ENCODE measurements at places on chromosomes 12 and 14. TPM values are rescaled to one million over a fixed set of nuclear protein-coding genes. Genes with fewer than 3 reads are reported as not detected.

IL26 gene
- not detected for polyA plus RNA-seq

SERPINA10 gene
- not detected for polyA plus RNA-seq

DNA sequence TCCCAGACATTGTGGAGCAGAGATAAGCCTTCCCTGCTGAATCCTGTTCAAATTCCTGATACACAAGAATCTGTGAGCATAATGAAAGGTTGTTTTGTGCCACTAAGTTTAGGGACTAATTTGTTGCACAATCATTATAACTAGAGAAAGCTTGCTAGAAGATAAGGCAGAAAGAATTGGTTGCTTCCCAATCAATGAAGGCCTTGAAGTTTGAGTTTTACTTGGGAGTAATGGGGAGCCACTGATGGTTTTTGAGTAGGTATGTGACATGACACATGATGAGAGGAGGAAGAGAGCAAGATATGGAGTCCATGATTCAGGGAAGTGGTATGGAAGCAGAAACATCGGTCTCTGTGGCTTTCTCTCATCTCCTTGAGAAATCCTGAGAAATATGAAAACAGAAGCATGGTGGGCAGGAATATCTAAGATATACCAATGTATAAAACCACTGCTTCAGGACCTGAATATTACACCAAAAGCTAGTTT, 13.3 kb upstream of the TCP11L2 start:
- no peak for DNase-seq

DNA sequence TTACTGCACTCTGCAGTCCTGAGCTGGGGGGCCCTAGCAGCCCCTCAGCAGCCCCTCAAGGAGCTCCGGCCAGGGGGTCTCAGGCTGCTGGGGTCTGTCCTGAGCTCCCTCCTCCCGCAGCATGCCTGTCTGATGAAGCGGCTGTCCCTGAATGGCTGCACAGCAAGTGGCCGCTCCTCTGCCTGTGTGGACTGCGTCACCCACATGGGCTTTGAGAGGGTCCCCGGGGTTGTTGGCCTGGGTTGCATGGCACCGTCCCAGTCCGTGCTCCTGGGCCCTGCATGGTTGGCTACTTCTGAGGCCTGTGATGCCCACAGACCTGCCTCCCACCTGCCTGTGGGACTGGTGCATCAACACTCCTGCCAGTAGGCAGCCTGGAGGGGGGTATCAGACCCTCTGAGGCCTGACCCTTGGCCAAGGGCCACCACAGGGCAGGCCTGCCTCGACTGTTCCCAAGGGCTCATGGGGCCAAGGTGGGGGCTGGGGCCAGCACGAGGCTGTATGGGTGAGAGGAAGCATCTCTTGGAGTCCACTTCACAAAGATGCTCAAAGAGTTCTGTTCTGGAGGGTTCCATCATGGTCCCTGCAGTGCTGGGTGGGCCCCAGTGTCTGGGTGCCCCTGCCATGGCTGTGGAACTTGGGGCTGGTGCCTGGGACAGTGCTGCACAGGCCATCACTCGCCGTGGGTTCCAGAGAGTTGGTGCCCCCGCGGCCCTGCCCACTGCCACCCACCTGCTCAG, 12.2 kb downstream of the CEP170B start:
- DNase-seq = no peak

FITM1 gene
- polyA plus RNA-seq = 0.90 TPM

GRCh38 chr12:5012337-5012736, 31.3 kb upstream of the KCNA5 start:
- DNase-seq = no peak

GRCh38 chr12:119341020-119341419, 6.5 kb downstream of the CCDC60 start:
- no peak for DNase-seq

DNA sequence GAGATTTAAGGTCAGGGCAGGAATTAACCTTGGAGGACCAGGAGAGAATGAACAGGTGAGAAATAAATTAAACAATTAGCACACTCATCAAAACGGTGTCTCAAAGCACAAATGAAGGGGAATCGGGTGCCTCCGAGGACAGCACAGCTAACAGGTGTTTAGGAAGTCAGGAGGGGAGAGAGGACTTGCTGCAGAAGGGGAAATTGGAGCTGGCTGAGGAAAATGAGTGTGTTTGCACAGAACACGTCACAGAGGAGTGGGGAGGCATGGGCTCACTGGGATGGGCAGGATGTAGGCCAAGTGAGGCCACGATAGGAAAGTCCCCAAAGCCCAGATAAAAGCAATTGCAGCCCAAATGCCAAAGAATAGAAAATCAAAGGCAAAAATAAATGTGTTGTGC, 121.7 kb downstream of the ZNF664 start:
- no peak for DNase-seq

- DNase-seq = no peak
Observed at GRCh38 chr12:60501124-60501729, 905.4 kb downstream of the SLC16A7 start.

PIWIL1 gene
- polyA plus RNA-seq = not detected

- DNase-seq = no peak
Observed at GRCh38 chr14:55313480-55313879, 42.3 kb downstream of the FBXO34 start.

RIPK3 gene
- polyA plus RNA-seq = 21.4 TPM

JPH4 gene
- polyA plus RNA-seq = not detected

- DNase-seq = no peak
Observed at GRCh38 chr12:108772247-108772646, 40.9 kb upstream of the CORO1C start.

DNA sequence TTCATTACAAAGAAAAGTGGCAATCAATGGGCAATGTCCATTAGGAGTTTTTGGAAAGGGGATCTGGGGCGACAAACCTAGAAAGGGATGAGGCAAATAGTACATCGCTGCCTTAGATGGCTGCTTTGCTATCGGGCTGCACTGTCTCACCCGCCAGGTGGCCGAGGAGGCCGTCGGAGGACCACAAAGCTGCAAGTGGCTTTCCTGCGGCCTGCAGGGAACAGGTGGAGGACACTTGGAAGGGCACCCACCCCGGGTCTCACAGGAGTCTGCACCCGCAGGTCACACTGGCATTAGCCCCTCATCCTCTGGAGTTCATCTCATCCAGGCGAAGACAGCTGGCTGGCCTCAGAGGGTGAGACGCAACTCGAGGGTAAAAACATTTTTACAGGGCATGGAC, 1392.5 kb downstream of the AACS start:
- no peak for DNase-seq

DNA sequence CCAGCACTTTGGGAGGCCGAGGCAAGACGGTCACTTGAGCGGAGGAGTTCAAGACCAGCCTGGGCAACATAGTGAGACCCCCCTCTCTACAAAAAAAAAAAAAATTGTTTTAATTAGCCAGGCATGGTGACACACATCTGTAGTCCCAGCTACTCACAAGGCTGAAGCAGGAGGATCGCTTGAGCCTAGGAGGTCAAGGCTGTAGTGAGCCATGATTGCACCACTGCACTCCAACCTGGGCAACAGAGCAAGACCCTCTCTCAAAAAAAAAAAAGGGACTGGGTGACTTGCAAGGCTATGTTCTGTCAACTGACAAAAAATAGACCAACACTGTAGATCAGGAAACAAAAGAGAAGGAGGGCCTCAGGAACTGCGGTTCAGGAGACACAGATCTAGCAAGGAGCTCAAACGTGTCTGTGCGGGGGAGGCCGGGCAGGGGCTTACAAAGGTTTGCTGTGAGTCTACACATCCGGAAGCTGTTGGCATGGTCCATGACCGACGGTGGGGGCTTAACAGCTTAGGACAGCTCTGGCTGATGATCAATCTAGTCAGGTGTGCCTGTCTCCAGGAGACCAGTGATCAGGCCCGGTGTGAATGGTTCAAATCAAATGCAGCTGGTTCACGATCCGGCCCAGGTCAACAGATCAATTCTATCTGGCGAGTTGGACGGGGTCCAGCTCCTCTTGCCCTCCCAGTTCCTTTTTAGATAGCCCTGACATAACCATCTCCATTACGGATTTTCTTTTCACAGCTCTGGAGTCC, 31.7 kb upstream of the INF2 start:
- no peak for DNase-seq

- no peak for DNase-seq
Observed at GRCh38 chr12:66453844-66454243, 151.6 kb downstream of the HELB start.

GLIPR1L1 gene
- polyA plus RNA-seq = not detected

DNA sequence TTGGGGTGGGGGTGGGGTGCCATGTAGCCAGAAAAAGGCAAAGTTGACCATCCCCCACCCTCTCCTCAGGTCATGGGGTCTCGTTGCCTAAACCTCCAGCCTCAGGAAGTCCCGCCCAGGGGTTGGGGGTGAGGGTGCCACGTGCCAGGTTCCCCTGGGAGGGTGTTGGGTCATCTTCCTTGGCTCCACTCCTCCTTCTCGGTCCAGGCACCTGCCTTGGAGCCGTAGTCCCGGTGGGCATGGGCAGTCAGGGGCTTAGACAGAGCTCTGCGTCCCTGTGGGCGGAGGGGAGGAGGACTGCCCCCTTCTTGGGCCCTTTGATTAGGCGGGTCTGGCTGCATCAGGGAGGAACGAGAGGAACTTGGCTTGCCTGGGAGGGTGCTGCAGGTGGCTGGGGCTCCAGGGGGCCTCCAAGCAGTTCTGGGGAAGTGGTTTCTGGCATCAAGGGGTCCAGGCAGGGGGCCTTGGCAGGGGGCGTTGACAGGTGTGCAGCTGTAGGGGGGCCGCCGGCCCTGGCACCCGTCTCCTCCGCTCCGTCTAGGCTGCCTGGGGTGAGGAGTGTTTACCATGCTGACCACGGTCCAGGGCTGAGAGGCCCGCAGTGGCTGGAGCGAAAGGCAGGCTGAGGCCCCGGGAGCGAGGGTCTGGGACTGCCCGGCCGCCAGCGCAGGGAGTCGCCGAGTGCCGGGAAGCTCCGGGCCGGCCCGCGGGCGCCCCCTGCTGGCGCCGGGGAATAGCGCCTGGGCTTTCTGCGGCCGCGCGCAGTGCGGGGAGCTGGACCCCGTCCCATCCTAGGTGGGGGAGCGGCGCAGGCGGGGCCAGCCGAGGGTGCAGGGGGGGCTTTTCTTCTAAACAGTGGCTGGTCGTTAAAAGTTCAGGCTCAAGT, 7.9 kb downstream of the SETD1B start:
- peak; percentile 75 for DNase-seq

GRCh38 chr12:124917135-124917840, 2.8 kb upstream of the UBC start:
- DNase-seq = peak; percentile 93

GRCh38 chr12:62252576-62252975, 7.6 kb upstream of the USP15 start:
- DNase-seq = no peak

- no peak for DNase-seq
Observed at GRCh38 chr12:38157933-38158401, 158.6 kb upstream of the ALG10B start.

DNA sequence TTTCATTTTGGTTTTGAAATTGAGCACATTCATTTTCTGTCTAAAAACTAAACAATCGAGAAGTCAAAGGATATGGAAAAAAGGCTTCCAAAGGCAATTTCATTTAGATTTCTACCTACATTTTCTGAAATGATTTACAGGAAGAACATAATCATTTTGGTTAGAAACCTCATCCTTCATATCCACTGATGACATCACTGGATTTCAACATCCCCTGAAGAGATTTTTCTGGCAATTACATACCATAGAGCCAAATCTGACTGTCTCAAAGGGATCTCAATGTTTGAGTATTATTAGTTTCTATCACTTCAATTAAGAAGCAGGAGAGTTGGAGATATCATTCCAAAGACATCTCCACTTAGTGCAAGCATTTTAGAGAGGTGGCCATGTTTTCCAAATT, 137.8 kb downstream of the TTC7B start:
- DNase-seq = no peak

PMEL gene
- not detected for polyA plus RNA-seq

TAS2R30 gene
- polyA plus RNA-seq = not detected

CDC42BPB gene
- not detected for polyA plus RNA-seq

C14orf39 gene
- polyA plus RNA-seq = not detected

GYS2 gene
- not detected for polyA plus RNA-seq

GRCh38 chr12:96503976-96504375, 14.6 kb downstream of the CFAP54 start:
- no peak for DNase-seq

GRCh38 chr14:89332031-89332430, 85.0 kb downstream of the FOXN3 start:
- DNase-seq = no peak

PDZRN4 gene
- not detected for polyA plus RNA-seq

GRCh38 chr12:65946419-65946818, 122.1 kb downstream of the HMGA2 start:
- DNase-seq = no peak

GALNT8 gene
- 0.48 TPM for polyA plus RNA-seq

NDRG2 gene
- polyA plus RNA-seq = 40.0 TPM

DNA sequence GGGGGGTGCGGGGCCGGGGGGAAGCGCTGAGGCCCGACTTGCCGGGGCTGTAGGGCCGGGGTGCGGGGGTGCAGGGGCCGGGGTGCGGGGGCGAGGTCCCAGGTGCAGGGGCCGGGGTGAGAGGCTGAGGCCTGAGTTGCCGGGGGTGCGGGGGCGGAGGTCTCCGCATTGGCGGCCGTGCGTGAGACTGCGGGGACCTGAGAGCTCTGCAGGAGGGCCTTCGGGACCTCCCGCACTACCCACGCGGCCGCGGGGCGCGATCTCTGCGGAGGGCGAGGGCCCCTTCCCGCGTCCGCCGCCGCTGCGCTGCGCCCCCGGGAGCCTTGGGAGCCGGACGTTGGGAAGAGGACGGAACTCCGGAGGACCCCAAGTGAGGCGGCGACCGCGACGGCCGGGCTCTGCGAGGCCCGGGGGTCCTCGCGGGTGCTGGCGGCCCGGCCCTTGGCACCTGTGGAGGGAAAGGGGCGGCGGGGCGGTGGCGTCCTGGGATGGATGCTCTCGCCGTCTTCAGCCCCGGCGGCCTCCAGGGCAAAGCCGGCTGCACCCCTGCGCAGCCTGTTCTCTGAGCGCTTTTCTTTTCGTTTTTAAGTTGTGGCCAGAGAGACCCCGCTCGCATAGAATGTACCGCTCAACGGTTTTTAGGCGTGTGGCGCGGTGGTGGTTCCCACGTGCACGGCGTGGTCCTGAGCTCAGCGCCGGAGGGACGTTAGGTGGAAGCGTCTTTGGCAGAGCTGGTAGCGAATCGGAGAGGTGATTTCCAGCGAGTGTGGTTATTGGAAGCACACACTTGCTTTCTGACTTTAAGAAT, 1.3 kb downstream of the PIWIL1 start:
- no peak for DNase-seq

DNA sequence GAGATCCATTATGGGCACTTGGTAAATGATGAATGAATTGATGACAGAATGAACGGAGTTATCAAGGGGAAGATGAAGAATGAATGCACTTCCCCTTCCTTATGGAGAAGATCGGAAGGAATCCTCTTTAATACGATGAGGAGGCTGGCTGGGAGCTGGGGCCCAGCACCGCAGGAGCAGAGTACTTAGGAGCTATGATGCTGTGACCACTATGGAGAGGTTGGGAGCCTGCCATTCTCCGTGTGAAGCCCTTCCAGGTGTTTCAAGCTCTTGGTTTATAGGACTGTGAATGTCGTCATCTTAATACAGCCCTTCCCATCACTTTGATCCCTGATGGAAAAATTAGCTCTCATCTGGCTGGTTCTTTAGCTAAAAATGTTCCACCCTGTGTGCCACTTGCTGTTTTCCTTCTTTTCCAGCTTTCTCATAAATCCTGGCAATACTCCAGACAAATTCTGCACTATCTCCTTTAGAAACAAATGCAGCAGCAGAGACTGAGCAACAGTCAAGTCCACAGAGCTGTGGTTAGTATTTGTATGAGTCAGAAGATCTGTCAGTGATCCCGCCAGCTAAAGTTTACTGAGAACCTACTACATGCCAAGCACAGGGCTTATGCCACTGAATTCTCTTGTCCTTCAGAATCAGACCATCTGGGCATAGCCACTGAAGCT, 263.1 kb upstream of the CRY1 start:
- DNase-seq = no peak

KRT77 gene
- not detected for polyA plus RNA-seq

USP44 gene
- polyA plus RNA-seq = 1.9 TPM

RHOJ gene
- polyA plus RNA-seq = not detected

GRCh38 chr12:111141205-111141604, 220.8 kb upstream of the MYL2 start:
- DNase-seq = no peak

Data from immature natural killer cell (primary cell).